ENCODE measurements at places on chromosomes 1 and 21.

DNA sequence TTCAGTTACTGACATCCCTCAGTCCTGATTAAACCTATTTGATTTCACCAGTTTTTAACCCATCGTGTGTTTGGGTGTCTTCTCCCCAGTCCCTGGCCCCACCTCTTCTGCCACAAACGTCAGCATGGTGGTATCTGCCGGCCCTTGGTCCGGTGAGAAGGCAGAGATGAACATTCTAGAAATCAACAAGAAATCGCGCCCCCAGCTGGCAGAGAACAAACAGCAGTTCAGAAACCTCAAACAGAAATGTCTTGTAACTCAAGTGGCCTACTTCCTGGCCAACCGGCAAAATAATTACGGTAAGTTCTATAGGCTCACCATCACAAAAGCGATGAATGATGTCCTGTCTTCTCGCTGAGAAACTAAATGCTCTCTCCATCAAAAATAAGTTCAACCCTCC lies 28.7 kb downstream of the NBPF3 start:
- DNase-seq = no peak

DNA sequence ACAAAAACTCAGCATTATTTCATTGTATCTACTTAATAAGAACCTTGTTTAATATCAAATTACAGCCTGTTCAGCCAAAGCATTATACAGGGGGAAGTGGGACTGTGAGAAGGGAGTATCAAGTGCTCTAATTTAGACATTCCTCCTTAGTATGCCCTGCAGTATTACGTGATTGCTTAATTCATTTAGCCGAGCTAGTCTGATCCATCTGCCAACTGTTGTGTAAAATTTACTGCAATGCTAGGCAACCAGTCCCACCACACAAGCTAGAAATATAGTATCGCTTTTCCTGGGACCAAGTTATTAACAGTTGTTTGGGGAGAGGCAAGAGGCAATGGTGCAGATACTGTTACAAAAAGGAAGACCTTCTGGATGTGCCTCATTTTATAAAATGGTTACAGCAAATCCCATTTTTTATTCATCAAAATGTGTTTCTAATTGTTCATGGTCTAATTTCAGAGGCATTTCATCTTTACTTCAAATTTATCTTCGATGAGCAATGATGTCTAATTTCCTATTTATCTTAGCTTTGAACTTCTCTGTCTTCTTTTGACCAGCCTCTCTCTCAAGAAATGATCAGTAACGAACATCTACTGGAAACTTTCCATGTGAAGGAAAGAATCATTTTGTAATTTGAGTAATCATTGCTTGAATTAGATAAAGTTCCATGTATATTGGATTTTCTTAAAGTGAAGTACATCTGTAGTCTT lies 283.3 kb downstream of the DUSP10 start:
- no peak for DNase-seq

DNA sequence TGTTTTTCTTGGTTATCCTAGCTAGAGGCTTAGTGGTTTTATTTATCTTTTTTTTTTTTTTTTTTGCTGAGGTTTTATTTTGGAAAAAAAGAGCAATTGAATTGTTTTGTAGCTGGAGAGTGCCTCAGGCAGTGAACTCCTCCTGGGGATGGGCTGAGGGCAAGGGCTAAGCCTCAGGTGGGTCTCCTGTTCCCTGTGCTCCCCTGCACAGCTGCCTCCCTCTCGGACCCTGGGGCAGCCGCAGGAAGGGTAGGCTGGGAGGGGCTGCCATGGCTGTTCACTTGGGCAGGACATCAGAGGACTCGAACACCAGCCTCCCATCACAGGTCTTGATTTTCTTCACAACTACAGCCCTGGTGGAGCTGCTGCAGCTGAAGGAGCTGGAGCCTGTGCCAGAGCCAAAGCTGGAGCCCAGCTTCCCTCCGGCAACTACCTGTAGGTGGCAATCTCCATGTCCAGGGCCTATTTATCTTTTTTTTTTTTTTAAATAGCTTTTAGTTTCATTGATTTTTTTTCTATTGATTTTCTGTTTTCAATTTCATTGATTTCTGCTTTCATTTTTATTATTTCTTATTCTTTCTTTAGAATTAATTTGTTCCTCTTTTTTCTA lies 28.9 kb downstream of the LEPR start:
- no peak for DNase-seq

- DNase-seq = no peak
Observed at GRCh38 chr1:97365026-97365425, 555.8 kb downstream of the DPYD start.

DNA sequence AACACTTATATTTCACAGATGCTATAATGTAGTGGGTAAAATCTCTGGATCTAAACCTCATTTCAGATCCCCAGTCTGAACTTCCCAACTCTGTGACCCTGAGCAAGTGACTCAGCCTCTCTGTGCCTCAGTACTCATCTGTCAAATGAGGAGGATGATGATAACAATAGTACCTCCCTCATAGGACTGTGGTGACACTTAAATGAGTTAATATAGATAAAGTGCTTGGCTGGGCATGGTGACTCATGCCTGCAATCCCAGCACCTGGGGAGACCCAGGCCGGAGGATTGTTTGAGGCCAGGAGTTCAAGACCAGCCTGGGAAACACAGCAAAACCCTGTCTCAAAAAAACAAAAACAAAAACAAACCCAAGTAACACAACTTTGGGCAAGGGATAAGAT lies 4.7 kb upstream of the ECE1 start:
- DNase-seq = peak; percentile 50

GRCh38 chr21:35037384-35037765 lies 11.7 kb downstream of the RUNX1 start:
- DNase-seq = no peak

DNA sequence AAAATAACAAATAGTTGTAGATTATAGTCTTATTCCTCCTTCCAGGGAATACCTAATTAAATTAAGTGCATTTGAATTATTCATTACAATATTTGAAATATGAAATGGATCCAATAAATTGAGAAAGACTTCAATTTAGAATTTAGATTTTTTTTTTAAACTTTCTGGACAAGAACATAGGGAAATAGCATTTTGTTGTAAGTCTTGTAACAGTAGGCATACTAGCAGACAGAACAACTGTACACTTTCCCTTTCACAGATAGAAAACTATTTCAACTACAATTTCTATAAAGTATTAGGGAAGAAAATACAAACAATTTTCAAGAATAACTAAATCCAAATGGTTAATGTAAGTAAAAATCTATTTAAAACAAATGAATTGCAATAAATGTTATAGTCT lies 577.5 kb downstream of the USP25 start:
- DNase-seq = no peak

DNA sequence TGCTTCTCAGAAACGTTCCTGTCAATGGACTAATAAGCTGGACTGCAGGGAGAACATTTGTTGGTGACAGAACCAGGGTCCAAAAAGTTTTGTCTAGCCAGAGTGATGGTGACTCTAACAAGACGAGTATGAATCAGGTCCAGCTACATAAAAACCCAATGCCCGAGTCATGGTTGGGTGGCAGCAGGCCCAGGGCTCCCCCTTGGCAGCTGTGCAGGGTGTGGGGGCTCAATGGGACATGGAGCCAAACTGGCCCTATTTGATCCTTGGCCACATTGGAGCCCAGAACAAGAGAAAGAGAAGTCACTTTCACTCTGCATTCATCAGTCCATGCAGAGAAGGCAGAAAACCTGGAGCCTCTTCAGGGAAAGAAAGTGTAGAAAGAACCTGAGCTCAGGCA lies 37.9 kb upstream of the TENT5C start:
- no peak for DNase-seq

DNA sequence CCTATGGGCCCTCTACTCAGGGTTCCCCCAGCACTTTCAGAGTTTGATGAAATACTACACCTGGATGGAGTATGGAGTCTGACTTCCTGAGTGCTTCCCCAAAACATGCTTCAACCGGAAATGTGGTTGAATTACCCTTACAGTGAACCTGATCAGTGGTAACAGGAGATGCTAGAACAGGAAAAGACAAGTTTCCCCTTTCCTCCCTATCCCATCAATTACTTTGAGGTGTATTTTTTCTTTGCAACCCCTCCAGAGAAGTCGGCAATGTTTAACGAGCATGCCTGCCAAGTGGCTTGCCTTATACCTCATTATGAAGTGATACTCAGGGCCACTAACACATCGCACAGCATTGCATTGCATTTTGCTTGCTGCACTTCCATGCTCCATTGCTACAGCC lies 7.0 kb downstream of the KRTAP15-1 start:
- DNase-seq = no peak

- DNase-seq = no peak
Observed at GRCh38 chr1:212971312-212971711, 21.0 kb downstream of the VASH2 start.
